ENCODE measurements at places on chromosomes 1 and 21.
A peak's percentile ranks its signal among the peaks of the same experiment; 100 is the strongest.

- DNase-seq, result no peak
Measured at GRCh38 chr1:151849871-151850270, 3.6 kb downstream of the THEM5 start.

GRCh38 chr1:108862017-108862610 is 5.2 kb upstream of the AKNAD1 start:
- no peak for DNase-seq

- DNase-seq, result no peak
Measured at GRCh38 chr1:172408958-172409357, 11.5 kb upstream of the C1orf105 start.

DNA sequence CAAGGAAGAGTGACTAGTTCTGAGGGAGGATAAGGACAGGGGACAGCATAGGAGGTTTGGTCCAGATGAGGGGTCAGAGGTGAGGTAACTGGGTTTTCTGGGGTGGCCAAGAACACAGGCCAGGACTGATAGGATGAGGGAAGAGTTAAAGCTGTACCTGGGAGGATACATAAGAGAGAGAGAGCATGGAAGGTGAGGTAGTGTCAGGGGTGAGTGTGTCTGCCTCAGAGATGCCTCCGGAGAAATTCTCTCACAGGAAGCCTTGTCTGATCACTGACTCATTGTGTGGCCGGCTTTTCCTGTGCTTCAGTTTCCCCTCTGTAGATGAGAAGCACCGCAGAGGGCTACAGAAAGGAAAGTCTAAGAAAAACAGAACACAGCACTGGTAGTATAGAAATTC is 40.2 kb downstream of the FASLG start:
- peak; percentile 78 for DNase-seq

Measured in stimulated activated CD8-positive, alpha-beta memory T cell treated with anti-CD3 and anti-CD28 coated beads, Interleukin-7, amount 100 ng/mL, for 48 hours (primary cell).